ENCODE measurements at places on chromosomes 16 and 17.

GRCh38 chr17:3766779-3767178, 34.2 kb downstream of the ITGAE start:
- no peak for DNase-seq

- DNase-seq = no peak
Measured at GRCh38 chr17:17320911-17321220, 17.7 kb downstream of the NT5M start.

DNA sequence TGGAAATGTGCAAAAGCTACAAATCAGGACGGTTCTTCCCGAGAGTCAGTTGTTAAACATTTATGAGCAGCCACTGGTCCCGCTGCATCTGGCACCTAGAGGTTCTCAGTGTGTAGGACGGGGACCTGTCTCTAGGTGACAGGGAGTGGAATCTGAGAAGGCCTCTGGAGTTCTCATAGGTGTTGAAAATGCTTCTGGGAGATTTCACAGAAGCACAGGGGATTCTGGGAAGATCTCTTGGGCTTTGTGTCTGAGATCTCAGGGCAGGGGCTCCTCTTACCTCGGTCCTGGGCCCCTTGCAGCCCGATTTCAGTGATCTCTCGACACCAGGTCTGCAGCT, 8.9 kb downstream of the ALOX15 start:
- DNase-seq = no peak

GRCh38 chr17:12591021-12591735, 74.5 kb upstream of the MYOCD start:
- no peak for DNase-seq

GRCh38 chr17:64723781-64724180, 61.7 kb upstream of the SMURF2 start:
- DNase-seq = no peak

GRCh38 chr17:27496437-27496943, 40.2 kb downstream of the KSR1 start:
- no peak for DNase-seq

GRCh38 chr17:56707312-56708219, 114.1 kb downstream of the NOG start:
- DNase-seq = no peak

DNA sequence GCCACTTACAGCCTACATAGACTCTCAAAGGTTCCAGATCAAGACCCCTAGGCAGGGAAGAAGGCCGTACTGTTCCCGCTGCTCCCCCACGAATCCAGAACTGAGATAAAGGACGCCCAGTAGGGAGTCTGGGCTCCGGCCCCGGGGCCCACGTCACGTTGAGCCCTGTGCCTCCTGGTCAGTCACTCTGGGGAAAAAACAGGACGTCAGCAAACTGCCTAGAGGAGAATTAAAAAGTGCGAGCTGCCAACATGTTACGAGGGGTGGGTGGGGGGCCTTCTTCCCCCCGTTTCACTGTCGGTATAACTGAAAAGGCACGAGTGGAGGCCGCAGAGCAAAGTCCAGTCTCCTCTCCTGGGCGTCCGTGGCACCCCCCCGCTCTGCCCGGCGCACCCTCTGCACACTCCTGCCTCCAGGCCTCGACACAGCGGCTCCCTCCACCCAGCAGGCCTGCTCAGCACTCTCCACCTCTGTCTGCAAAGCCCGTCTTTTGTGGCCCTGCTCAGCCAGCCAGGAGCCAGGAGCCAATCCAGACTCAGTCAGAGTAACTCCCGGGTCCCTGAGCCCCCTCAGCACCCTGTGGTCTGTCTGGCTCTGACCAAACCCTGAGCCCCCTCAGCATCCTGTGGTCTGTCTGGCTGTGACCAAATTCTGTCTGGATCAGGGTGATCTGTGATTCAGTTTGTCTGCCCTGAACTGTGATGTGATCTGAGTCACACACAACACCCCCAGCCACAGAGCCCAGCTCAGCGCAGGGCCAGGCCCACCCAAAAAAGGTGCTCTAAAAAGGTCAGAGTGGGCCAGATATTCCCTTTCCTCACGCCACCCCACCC, 6.2 kb downstream of the ITGAE start:
- DNase-seq = no peak

- no peak for DNase-seq
Measured at GRCh38 chr17:29710891-29711418, 88.2 kb upstream of the CORO6 start.

- no peak for DNase-seq
Measured at GRCh38 chr16:4314532-4315185, 1.2 kb upstream of the GLIS2 start.

DNA sequence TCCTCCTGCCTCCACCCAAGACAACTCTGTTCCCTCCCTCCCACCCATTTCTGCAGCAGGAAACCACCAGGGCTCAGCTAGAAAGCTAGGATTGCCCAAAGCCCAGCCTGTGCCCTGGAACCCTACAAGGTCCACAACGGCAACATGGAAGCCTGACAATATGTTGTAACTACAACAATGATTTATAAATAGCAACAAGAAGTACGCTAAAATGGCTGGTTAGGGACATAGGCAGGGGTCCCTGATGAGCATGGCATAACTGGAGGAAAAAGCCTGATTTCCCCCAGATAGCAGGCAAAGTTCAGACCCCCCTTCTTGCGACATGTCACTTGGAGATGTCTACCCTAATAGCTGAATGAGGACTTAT, 6.6 kb downstream of the ST3GAL2 start:
- no peak for DNase-seq

DNA sequence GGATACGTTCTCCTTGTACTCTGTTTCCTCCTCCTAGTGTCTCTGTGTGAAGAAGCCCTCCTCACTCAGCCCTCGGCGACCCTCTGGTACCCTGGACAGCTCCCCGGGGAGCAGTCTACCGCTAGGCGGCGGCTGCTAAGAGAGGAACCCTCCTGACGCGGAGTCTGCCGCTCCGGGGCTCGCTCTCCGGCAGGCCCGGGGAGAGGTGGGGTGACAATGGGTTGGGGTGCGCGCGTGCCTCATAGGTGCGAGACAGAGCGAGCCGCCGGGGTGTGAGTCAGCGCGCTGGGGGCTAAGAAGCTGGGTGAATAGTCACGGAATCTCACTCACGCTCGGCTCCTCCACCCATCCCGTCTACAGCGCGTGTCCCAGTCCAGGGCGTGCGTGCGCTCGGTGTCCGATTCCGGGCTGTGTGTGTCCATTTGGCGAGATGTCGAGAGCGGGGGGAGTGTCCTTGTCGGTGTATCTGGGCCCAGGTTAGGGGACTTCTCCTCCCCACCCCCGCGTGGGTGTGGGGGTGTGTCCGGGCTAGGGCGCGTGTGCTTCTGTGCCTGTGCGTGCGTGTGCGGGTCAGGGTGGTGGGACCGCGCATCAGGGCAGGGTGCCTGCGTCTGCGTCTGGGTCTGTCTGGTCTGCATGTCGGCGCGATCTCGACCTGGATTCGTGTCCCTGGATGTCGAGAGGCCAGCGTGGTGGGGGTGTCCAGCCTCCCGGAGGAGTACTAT, 577 bp upstream of the HS3ST2 start:
- DNase-seq = no peak

DNA sequence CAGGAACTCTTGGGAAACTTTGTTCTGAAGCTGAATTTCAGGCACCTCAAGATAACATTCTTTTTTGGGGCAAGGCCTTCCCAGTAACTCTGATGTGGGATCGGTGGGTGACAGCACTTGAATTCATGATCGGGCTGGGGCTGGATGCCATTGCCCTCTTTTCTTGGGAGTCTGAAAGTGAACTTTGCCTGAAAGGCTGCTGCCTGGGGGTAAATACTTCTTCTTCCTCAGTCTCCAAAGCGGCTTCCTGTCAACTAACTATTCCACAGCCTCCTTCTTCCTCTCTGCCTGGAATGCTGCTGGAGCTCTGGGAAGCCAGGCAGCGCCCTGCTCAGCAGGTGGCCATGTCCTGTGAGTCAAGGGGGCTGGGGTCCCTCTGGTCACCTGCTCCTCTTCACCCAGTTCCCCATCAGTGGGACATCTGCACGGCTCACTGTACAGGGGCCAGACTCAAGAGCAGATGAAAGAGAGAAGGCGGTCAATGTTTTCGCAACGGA, 79.5 kb downstream of the WIPI1 start:
- no peak for DNase-seq

DNA sequence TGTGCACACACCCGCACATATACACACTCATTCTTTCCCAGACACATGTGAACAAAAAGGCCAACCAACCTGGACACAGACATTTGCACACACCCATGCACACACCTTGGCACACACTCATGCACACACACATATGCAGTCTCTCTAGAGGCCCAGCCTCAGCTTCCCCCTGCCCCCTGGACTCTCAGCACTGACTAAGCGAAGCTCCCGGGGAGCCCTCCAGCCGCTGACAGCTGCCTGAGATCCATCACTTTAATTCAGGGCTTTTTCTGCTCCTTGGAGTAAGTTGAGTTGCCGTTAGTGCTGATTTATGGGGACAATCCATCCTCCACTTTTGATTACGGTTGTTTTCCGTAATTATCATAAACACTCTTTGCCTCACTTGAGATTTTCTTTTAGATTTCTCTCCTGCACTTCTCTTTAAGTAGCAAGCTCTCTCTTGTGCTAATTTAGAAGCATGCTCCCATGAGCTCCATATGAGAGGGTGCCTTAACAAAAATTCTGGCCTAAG, 158.6 kb upstream of the CDC42EP4 start:
- DNase-seq = no peak

DNA sequence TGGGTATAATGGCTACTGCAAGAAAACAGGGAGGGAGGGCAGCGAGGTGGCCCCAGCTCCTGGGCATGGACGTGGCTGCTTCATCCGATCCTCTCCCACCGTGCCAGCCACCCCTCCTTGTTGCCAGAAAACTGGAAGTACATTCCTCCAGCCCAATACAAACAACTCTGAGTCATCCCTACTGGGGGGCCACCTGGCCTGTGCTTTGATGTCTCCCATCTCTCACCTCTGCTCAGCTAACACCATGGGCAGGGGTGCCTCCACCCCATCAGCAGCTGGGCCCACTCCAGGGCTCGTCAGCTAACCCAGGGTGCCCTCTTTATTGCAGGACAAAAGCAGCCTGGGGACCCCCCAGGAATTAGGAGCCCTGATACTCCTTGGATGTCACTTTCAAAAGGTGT, 2.0 kb downstream of the RHBDF2 start:
- no peak for DNase-seq

DNA sequence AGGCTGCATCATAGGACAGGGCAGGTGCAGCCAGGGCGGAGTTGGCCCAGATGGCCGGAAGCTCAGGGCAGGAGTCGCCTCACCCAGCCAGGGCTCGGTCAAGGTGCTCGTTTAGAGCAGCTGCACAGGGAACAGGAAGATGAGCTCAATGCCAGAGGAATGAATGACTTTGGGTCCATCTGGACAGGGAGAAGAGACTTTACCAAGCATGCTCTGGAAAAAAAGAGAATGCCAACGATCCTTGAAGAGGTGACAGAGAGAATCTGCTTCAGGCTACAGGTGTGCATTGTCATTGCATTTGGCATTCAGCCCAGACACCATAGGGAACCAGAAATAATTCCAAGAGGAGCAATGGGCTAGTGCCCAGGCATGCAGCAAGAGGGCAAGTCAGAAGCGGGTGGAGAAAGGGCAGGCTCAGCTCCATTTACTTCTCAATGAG, 6.7 kb upstream of the MPP3 start:
- no peak for DNase-seq
